ENCODE measurements at places on chromosomes 3 and 15.

DNA sequence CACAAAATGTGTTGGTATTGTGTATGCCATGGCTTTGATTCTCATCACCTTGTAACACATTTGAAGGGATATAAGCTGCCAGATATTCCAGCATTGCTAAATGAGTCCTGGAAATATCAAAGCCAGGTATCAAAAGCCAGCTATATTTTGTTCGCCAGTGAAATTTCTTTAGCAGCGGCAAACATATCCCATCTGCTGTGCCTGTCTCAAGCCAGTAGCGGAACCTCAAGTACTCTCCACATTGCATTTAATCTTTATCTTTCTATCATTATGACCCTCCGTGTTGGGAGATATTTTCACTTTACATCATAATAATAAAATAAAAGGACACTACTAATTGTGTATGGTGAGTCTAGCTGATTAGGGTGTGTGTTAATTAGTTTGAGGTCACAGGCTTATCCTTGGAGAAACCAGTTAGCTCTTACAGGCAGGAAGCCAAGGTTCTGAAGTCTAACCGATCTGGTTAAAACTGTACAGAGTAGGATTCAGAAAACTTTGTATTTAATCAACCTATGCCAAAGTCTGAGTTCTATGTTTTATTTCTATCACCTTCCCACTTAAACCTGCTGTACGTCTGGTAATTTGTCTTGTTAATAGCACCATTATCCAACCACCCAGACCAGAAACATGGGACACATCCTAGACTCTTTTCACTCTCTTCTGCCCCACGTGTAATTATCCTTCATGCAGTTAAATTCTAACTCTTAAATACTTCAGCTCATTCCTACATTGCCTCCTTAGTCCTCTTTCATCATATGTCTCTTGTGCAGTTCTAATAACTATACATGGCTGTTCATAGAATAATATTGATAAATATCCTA lies 14.5 kb downstream of the TIPARP start:
- no peak for DNase-seq

DNA sequence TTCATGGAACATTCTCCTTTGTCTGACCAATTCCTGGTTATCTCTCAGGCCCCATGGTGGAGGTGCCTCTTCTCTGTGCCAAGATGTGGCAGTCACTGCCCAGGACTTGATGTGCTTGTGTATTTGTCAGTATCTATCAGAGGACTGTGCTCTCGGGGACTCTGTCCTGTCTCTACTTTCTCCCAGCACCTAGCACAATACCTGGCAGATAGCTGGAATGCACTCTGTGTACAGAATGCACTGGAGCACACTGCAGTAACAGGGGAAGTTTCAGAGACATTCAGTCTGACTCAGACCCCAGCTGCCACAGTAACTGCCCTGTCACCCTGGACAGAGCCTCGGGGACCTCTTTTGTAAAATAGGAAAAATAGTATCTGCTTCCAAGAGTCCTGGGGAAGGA lies 34.6 kb upstream of the SV2B start:
- no peak for DNase-seq

GRCh38 chr15:63172851-63173451 lies 15.7 kb upstream of the RPS27L start:
- no peak for DNase-seq

- no peak for DNase-seq
Measured at GRCh38 chr15:77844798-77845446, 212.2 kb upstream of the LINGO1 start.

- DNase-seq: no peak
Measured at GRCh38 chr3:88093266-88093665, 34.2 kb downstream of the ZNF654 start.

DNA sequence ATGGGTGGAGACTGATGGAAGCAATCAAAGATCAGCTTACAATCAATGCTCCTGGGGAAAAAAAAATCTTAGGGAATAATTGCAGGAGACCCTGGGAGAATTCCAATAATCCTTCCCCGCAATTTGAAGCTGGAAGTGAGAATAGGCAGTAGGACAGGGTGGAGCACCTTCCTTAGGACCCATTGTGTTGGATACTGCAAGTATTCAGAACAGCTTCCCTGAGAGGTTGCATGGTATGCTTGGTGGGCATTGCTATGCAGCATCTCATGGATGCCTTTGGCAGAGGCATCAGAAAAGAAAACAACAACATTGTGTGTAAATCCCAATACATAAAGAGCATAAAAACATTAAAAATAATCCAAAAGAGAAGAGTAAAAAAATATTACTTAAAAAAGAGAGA lies 24.6 kb upstream of the DUT start:
- no peak for DNase-seq

- no peak for DNase-seq
Measured at GRCh38 chr3:186165331-186165730, 56.4 kb upstream of the ETV5 start.

GRCh38 chr3:142542054-142542453 lies 36.5 kb downstream of the ATR start:
- DNase-seq: peak; percentile 2

DNA sequence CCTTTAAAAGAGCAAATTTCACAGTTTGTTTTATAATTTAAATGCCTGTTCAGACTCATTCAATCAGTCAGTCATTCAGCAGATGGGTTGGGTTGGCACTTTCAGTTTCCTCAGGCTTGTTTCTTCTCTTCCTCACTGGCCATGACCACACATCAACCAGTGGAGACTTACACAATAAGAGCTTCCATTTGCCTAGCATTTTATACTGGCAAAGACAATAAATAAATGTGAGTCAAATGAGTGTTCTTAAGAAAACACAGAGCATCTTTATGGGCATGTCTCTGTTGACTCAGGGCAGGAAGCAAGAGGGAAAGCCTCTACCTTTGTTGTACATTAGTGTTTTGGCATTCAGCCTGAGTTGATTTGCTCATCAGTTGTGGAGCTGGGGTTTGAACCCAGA lies 122.6 kb downstream of the EPHB1 start:
- peak; percentile 10 for DNase-seq

GRCh38 chr15:66251790-66252684 lies 1.5 kb downstream of the MEGF11 start:
- DNase-seq: no peak

DNA sequence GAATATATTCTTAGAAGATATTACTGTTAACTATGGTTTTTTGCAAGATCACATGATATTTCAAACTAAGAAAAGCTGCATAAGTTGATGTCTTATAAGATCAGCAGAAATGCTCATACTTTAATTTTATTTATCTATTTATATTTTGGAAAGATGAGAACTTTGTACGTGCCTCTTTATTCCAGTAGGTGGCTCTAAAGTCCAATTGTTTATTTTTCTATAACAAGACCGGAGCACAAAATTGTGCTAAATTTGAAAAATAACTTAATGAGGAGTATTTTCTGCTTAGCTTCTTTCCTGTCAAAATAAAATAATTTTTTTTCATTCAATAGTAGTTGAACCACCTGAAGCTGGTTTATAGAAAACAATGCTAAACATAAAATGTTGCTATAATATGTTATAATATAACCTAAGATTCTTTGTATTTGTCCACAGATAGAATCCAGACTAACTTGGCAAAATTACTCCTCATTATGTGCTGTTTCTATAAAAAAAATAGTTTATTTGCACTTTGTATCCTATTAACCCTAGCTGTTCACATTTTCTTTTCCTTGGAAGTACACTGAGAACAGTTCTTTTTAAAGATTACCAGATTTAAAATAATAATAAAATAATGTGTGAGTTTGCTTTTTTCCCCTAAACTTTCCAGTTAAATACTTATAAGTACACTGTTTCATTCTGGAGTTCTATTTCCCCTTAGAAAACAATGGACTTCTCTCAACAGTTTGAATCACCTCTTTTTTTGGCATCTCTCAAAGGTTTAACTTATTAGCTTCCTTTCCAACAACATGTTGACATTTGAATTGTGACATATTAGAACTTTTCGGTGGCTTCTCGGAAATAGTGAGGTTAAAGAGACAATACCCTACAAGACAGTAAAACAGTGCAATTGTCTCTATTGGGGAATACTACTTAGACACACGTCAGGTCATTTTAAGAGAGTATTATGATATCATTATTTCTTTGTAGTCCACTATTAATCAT lies 530.0 kb downstream of the MECOM start:
- no peak for DNase-seq

DNA sequence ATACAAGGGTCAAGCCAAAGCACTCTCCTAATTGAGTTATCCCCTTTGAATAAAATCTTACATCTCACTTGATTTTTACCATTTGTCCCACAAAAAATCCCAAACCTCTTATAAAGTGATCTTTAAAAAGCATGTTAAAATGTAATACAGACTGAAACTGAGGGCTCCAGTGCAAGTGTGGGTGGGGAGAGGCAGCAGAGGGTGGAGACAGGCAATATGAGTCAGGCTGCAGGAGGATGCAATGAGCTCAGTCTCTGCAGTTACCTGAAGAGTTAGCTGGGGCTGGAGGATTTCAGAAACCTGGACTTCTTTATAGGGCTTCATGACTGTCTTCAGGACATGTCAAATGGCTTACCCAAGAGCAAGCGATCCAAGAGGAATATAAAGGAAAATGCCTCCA lies 14.2 kb upstream of the COLQ start:
- DNase-seq: no peak

DNA sequence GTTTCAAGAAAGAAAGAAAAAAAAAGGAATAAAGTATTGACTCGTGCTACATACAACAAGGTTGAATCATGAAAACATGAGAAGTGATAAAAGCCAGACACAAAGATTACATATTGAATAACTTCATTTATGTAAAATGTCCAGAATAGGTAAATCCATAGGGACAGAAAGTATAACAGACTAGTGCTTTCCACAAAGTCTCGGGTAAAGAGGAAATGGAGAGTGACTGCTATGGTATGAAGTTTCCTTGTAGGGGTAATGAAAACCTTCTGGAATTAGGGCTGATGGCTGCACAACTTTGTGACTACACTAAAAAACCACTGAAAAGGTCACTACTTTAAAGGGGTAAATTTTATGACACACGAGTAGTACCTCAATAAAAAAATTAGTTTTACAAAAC lies 13.0 kb downstream of the LRRFIP2 start:
- no peak for DNase-seq
